Occipital lobe (tissue), 3 donors: ENCODE measurements at places on chromosomes 12 and 14.

DNA sequence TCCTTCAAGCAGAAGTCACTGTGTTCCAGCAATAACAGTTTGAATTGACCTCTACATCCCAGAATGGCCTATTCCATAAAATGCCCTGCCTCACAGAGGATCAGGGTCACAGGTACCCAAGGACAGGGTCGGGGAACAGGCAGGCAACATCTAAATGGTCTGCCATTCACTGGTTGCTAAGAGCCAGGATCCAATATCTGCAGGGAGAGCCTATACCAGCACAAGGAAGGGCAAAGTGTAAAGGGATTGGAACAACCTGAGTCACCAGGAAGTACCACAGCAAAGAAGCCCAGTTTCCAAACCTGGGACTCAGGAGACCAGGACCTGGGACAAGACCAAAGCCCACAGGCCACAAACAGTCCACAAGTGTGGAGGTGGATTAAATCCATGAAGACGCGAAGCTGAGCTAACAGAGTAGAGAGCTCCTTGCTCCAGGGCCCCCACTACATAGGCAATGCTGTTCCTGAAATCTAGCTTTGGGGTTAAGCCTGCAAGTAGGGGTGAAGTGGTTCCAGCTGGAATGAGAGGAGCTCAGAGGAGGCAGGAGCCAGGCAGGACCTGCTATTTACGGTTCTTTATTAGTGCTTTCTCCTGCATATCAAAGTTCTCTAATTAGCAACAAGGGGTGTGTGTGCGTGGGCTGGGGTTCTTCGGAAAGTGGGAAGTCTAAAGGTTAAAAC is 274.3 kb downstream of the BCL11B start:
- DNase-seq: no peak

DNA sequence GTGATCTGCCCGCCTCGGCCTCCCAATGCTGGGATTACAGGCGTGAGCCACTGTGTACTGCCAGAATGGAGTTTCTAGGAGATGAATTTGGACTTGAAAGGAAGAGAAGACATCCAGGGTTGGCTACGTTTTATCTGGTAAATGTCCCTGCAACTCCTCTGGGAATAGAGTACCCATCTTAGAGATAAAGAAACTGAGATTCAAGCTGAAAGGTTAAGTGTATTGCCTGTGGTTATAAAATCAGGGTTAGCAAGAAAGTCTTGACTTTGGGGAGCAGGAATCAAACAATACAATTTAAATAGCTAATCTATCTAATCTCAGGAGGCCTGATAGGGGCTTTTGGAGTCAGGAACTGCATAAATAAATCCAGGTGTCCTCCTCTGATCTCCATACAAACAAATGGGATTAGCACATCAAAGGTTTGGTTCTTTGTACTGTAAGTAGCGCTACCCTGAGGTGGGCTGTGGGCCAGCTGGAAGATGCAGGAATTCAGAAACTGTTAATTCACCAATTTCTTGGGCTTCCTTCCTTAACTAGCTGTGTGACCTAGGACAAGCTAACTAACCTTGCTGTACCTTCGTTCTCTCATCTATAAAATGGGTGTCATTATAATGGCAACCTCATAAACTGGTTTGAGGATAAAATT is 45.1 kb downstream of the TBX3 start:
- no peak for DNase-seq

- no peak for DNase-seq
Observed at GRCh38 chr14:102505000-102505619, 4.5 kb downstream of the ANKRD9 start.

GRCh38 chr12:9810671-9811070 is 16.6 kb upstream of the KLRF1 start:
- no peak for DNase-seq

GRCh38 chr14:103782376-103782775 is 65.0 kb downstream of the PPP1R13B start:
- DNase-seq: no peak

GRCh38 chr14:24093901-24094840 is at the start of gene PCK2:
Gene PCK2, plus strand, starts transcription at chr14:24094311. Its CDS starts 95 bp downstream, at chr14:24094406.
- DNase-seq: peak; percentile 72

DNA sequence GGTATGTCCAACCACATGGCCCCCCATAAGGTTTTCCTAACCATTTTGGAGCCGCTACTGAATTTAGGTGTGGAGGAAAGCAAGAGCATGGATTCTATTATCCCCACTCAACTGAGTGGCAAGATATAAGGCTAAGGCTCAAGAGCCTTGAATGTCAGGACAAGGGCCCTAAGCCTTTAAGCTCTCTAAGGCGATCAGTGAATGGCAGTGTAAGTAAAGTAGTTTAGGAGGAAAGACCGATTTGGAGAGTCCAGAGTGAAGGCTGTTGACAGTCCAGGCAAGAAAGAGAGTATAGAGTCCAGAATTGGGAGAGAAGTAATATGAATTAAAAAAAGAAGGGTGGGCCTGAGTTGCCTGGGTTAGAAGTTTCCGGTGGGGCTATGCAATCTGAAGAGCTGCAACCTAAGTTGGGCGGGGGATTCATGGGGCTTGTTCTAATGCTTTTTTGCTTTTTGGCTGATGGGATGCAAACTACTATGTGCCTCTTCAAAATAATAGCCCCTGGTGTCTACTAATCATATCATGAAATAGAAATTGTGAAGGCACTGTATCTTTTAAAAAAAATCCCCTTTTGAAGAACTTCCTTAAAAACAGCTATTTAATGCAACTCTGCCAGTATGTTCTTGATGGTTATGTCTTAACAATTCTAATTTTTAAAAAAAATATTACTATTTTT is at the start of gene SPIC:
TSS of gene SPIC (plus strand) at position 626 of the 676 bp plus-strand sequence. CDS start 1,569 bp downstream, outside the sequence.
- no peak for DNase-seq

GRCh38 chr14:68548194-68549076 is 244.4 kb downstream of the ZFP36L1 start:
- peak; percentile 77 for DNase-seq

- no peak for DNase-seq
Observed at GRCh38 chr12:104999347-104999685, 13.2 kb downstream of the NOPCHAP1 start.

- DNase-seq: no peak
Observed at GRCh38 chr14:97620066-97620465, 822.9 kb downstream of the VRK1 start.

DNA sequence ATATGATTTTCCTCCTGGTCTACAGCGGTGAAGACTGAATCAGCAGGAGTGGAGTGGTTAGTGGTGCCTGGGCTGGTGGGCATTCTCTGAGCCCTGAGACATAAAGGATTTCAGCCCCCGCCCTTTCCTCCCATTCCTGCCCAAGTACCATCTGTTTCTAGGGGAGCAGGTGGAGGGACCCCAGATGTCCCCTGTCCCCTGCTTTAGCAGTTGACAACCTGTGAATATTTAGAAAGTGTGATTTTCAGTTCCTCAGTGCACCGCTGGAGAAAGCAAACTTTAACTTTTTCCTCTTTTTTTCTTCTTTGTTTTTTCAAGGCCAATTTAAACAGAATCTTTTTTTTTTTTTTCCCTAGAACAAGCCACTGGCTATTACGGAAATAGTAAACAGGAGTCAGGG is 163.8 kb upstream of the MYL2 start:
- no peak for DNase-seq

DNA sequence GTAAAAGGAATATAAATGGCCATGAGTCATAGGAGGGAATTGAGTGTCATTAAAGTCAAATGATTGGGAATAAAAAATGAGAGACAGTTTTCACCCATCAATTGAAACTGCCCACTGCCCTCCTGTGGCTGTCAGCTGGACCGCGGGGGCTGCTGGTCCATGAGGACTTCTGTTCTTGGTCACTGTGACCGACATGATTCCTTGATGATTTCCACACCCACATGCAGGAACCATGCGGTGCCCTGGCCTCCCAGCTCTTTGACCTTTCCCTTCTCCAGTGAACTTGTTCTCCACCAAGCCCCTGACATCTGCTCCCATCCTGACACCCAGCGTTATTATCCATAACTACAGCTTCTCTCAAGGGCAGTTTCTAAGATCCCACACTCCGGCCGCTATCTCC is 48.4 kb downstream of the C12orf75 start:
- no peak for DNase-seq

DNA sequence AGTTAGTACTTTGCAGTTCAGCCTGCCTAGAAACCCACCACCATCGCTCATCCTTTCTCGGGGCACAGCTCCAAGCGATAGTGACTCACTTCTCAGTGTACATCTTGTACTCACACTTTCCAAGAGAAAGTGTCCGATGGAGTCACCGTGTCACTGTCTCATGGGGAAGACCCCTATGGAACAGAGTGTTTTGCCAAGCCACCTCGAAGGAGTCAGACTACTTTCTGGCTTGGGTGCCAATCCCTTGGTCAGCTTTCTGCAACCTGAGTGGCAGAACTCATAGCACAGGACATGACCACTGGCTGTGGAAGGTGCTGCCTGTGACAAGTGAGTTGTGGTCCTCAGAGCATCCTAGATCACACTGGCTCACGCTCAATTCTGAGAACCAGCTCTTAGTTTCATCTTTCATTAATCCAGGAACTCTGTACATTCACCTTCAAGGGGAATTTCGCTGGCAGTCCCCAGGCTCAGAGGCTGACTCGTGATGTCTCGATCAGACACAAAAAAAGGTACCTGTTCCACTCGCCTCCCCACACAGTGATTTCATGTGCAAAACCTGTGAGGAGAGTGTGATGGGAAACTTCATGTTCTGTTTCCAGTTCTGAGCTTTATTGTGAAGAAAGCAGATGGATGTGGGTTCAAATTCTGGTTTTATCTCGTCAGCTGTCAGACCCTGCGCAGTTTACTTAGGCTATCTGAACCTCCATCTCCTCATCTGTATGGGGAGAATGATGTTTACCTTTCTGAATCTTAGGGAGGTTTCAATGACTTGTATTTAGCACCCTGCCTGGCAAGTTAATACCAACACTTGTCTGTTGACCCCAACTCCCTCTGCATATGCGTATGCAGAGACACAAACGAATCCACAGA is 127.3 kb upstream of the CCND2 start:
- no peak for DNase-seq

GRCh38 chr12:50220363-50220995 is 53.3 kb upstream of the CERS5 start:
- DNase-seq: no peak
